ENCODE measurements at places on chromosomes 2 and 18.

DNA sequence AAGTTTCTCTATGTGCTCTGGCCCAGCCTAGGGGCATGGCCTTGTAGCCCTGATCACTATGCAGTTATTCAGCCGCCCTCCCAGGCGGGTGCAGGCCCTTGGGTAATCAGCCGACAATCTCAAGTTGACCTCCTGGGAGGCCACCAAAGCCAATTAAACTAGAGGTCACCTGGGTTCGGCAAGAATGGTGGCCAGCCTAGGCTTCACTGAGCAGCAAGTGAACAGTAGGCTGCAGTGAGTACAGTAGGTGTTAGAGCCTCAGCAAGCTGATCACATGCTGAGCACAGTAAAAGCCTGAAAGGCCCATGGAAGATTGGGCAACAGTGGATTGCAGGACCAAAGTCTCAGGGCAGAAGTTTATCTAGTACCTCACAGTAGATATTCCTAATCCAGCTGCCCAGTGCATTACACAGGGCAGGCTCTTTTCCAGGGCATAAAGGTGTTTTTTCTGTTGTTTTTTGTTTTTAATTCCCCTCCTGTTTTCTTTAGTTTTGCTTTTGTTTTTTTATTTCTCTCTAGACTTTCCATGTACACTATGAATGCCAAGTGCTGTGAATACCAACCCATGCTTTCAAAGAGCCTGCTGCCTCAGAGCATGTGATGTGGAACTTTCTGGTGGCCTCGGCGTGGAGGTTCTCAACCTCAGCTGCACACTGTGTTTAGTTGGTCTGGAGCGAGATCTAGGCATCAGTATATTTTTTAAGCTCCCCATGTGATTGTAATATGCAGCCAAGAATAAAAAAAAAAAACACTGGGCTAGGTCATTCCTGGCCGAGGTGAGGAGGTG lies 55.9 kb upstream of the ATL2 start:
- DNase-seq: no peak

GRCh38 chr2:133229974-133230373 lies 338.3 kb downstream of the NCKAP5 start:
- DNase-seq: no peak

DNA sequence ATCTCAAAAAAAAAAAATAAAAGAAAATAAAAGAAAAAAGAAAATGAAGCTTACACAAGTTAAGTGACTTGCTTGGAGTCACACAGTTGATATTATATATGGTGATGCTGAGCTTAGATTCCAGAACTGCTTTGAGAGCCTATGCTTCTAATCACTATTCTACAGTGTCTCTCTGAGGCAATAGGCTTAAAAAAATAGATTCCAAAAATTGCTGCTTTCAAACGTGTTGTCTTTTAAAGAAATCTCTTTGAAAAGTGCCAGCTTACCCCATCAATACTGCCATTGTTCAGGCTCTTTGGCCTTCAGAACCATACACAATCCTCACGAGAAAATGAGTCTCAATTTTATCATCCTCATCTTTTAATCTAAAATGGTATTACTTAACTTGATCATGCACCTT lies 102.6 kb downstream of the CDK15 start:
- no peak for DNase-seq

GRCh38 chr18:43054815-43055519 lies 60.5 kb downstream of the RIT2 start:
- DNase-seq: no peak

DNA sequence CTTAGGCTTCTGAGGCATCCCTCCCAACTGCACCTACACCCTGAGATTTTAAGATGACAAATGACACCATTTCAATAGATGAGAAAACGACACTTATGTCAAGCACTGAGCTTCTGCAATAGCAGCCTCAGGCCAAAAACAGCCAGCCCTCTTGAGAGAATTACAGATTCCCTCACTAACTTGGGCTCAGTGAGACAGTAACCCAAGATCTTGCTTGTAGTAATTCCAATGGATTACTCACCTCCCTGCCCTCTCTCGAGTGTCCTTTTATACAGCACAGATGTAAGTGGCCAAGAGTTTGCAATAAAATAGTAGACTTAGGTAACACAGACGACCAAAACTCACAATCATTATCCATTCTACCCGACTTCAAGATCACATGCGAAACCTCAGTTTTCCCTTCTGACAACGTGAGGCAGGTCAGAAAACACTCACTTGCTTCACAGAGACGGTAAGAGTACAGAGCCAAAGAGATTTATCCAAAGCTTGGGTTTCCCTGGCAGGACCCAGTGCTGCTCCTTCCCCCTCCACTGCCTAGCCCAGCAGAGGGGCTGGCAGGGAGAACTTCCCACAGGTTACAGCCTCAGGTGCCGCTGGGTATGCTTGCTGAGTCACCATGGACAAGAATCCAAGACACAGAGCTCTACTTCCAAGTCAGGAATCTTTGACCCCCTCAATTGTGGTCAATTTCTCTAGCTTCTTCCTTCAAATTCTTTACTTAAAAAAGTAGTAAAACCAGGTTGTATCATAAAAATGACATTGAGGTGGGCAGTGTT lies 181.4 kb downstream of the MYO5B start:
- DNase-seq: no peak

GRCh38 chr18:58017267-58017666 lies 26.8 kb upstream of the NEDD4L start:
- no peak for DNase-seq

- DNase-seq: no peak
Observed at GRCh38 chr2:238864207-238865014, 16.5 kb downstream of the TWIST2 start.

GRCh38 chr2:222483513-222484039 lies 59.2 kb downstream of the SGPP2 start:
- no peak for DNase-seq

- DNase-seq: no peak
Observed at GRCh38 chr2:207825045-207825954, 55.6 kb upstream of the FZD5 start.

GRCh38 chr2:3073041-3073595 lies 304.5 kb downstream of the EIPR1 start:
- DNase-seq: no peak

GRCh38 chr2:57190007-57190406 lies 856.6 kb upstream of the VRK2 start:
- no peak for DNase-seq

- DNase-seq: no peak
Observed at GRCh38 chr2:239149501-239149900, 251.3 kb downstream of the HDAC4 start.

GRCh38 chr2:26801328-26801727 lies 15.5 kb downstream of the CENPA start:
- DNase-seq: no peak
